ENCODE measurements at places on chromosomes 1 and 21.

- DNase-seq = no peak
These were observed 89.3 kb upstream of the AKT3 start for GRCh38 chr1:243939167-243939848.

- DNase-seq = peak; percentile 28
These were observed 48.4 kb upstream of the CD34 start for GRCh38 chr1:207959141-207959825.

DNA sequence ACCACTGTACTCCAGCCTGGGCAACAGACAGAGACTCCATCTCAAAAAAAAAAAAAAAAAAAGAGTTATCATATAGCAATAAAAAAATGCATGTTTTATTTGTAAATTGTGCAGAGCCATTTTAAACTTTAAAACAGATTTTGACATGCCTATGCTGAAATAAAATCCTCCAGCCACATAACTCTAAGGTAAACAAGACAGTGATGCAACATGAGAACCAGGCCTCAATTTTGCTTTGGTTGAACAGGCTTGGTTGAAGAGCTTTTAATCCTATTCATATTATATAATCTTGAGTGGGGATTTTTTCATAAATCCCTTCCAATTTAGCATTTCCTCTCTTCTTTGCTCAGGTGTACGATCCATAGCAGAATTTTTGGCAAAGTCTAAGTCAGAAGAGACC is 26.1 kb downstream of the ARMH1 start:
- DNase-seq = no peak

GRCh38 chr1:17551755-17552234 is 12.3 kb downstream of the ARHGEF10L start:
- DNase-seq = peak; percentile 93

GRCh38 chr1:231613419-231614349 is 12.9 kb upstream of the DISC1 start:
- no peak for DNase-seq

GRCh38 chr21:26093122-26093521 is 77.4 kb downstream of the APP start:
- DNase-seq = no peak

GRCh38 chr1:199490769-199491527 is 536.6 kb upstream of the NR5A2 start:
- peak; percentile 49 for DNase-seq

DNA sequence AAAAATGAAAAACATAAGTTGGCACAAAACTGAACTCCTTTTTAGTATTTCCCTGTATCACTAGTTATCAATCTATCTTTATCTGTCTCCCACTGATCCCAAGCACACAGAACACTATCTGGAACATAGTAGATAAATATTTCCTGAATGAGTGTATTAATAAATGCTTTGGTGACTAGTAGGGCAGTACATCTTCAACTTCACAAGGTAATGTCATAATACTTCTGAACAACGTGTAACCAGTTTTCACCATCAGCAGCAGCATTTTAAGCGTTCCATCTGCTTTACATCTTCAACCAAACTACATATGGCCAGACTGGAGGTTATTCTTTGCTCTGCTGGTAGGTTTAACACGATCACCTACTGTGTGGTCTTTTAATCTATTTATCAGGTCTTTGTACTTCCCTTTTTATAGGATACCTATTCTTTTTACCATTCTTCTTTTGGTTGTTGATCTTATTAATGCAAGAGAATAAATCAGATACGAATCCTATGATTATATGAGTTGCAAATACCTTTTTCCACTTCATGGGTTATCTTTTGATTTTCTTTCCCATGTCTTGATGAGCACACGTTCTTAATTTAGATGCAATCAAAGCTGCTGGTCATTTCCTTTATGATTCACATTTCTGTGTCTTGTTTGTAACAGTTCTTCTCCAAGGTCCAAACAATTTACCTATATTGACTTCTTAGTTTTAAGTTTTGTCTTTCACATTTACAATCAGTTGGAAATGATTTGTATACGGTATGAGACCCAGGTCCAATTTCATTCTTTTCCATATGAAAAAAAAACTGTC is 16.3 kb downstream of the GPBP1L1 start:
- no peak for DNase-seq

DNA sequence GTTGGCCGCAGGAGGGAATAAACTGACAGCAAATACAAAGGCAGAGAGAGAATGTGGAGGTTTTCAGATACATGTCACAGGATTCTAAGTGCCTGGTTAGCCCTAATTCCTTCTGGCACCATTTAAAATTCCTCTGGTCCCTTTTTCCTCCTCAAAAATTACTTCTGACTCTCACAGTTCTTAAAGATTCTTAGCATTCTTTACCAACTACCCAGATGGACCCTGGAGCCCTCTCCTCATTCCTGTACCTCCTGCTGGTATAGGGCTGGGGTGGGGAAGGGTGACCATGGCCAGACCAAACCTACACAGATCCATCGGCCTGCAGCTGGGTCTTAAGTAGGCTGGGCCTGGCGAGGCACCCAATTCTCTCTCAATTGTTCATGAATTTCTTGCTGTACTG is 7.2 kb downstream of the MKNK1 start:
- no peak for DNase-seq

Data from cerebellar cortex (tissue), 1 donor.